ENCODE measurements at places on chromosomes 7 and 10.

DNA sequence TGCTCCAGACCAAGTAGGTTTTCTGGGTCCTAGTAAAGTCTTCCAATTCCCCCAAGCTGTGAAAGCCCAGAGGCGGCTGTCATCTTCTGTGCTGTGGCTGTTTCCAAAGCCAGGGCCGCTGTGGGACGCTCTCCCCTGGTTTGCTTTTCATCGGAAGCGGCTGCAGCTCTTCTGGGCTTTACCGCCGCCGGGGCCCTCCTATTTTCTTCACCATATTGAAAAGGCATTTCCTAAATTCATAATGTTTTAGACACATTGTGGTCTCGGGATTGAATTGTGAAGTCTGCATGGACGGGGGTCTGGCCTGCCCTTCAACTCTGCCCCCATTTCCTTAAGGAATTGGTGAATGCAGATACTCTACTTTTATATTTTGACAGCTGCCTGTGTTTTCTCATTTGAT, 551.4 kb upstream of the MGMT start:
- DNase-seq: no peak

GRCh38 chr7:136637813-136638212, 230.6 kb upstream of the CHRM2 start:
- DNase-seq: no peak

GRCh38 chr7:129228633-129229032, 3.8 kb downstream of the AHCYL2 start:
- no peak for DNase-seq

GRCh38 chr7:44099669-44100068, 4.5 kb upstream of the AEBP1 start:
- no peak for DNase-seq

DNA sequence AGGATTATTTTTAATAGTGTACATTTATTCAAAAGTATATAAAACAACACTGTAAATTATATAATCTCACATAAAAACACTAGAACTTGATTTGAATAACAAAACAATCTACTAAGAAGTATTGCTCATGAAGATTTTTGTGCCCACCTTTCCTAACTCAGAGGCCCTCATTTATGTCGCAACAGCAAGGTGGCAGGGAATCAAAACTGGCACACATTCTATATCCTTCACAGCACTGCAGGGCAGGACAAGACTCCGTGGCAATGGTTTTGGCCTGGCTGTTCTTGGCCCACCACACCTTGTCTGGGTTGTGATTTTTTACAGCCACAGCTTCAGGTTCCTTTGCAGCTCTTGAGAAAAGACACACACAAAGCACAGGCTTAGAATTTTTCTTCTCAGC, 3.4 kb upstream of the CUZD1 start:
- no peak for DNase-seq

- no peak for DNase-seq
Measured at GRCh38 chr10:97226398-97226797, 40.6 kb upstream of the SLIT1 start.

- DNase-seq: no peak
Measured at GRCh38 chr10:1048349-1048731, 579 bp downstream of the IDI1 start.

DNA sequence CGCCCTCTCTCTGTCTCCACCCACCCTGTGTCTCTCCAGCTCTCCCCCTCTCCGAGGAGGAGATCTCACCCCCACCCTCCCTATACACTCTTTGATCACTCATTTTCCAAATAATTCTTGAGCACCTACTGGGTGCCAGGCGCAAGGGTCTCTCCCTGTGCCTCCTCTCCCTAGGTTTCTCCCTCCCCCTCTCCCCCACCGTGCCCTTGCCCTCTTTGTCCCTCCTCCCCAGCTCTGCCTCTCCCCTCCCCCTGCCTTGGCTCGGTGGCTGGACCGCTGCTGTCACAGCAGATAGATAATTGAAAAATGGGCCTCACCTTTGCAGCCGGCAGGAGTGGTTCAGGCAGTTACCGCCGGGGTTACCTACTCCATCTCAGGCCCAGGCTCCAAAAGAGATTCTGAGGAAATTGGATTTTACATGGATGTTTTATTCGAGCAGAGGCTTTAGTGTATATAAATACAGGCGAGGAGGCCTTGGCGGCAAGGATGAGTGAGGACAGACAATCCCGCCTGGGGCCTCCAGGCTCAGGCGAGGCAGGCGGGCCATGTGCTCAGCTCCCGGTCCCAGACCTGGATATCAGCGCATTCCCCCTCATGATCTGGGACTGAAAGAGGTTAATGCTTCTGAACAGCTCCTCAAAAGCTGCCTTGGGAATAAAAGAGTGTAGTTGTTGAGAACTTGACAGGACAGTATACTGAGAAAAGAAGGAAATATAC, 60.8 kb upstream of the BTRC start:
- DNase-seq: no peak

DNA sequence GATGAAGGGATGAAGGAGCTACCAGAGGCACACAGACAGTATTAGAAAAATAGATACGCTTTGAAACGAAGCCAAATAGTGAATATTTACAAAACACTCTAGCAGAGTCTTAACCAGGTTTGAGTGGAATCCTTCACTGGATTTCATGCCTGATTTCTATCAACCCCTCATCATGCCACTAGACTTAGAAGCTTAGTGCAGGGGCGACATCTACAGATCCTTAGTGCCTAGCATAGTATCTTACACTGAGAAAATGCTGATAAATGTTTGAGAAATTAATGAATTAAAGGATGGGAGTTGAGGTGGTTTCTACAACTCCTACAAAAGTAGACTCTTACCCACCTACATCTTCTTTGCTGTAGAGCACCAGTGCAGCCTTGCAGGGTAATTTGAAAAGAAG, 54.7 kb upstream of the CCNJ start:
- no peak for DNase-seq

- DNase-seq: no peak
Measured at GRCh38 chr10:80760914-80761371, 223.2 kb downstream of the SH2D4B start.

DNA sequence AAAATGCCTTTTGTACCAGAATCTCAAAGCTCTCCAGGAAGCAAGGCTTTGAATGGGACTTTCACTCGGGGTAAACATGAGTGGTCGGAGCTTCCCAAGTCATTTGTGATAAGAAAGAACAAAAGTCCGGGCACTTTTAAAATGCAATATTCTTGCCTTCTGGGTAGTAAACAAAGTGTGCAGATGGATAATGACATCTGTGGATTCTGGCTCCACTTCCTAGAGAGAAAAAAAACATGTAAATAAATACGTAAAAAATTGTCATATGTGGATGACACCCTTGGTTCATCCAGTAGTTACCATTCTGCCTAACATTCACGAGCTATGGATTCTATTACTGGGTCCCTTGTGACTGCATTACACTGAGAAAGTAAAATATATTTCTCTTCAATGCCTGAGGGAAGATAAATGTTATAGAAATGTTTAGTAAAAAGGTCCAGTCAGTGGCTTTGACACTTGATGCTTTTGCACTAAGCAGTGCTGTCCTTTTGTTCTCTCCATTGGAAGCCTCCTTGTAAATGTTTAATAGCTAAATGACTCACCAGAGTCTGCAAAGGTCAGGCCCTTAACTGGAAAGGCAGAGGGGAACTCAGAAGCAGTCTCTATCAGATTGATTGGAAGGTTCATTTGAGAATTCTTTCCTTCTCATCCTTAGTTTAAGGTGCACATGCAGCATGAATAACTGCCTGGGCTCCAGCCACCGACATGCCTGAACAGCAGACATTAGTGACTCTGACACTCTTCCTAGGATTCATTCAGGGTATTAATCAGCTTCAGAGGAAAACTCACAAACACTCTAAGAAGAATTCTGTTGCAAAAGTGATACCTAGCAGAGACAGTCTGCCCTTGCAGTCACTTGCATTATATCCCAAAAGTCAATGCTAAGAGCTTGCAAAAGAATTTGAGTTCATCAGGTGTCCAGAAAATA, 11.7 kb upstream of the EDRF1 start:
- DNase-seq: no peak

DNA sequence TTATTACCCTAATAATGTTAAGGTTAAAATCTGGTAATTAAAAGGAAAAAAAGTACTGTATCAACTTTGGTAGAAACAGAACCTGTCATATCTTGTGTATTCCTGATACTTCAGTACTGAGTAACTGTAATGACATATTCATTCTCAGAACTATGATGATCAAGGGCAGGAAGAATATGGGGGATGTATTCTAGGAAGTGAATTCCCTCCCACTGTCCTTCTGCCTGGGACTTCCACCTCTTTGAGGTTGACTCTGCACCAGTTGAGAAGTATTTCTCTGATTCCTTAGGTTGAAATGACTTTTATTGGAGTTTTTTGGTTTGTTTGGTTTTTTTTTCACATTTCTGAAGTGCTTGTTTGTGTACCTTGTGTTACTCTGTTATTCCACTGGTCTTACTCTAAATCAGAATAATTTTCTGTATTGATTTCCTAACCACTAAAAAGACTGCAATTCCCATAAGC, 36.9 kb downstream of the WASL start:
- DNase-seq: no peak

GRCh38 chr7:49513911-49514310, 259.5 kb upstream of the VWC2 start:
- DNase-seq: no peak

- no peak for DNase-seq
Measured at GRCh38 chr7:7772397-7772821, 54.0 kb upstream of the RPA3 start.

DNA sequence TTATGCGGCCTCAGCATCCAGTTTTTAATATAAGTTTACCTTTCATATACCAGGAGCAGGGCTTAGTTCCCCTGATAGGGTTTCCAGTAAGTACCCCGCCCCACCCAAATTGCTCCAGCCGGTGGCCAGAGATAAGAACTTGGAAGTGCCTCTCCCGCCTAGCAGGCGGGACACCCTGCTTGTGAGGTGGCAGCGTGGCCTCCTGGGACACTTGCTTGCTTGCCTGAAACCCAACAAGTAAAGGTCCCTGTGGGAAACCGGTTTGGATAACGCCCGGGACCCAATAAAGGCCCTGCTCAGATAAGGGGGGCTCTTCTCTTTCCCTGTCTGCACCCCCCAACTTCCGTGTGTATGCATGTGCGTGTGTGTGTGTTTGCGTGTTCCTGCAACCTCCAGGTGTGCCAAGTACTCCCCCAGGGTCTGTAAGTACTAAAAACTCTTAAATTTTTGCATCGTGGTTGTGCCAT, 154.3 kb downstream of the ARHGAP21 start:
- DNase-seq: no peak

DNA sequence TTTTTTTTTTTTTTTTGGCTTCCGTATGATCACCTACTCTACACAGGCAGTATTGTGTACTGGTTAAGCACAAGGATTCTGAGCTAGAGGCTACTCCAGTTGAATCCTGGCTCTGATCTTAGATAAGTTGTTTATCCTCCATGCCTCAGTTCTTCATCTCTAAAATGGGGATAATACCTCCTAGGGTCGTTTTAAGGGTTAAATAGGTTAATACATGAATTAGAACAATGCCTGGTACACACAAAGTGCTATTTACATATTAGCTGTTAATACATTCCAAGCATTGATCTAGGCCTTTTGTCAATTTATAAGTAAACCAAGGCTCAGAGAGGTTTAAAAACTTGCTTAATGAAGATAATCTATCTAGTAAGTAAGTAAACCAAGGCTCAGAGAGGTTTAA, 59.0 kb downstream of the ST7 start:
- no peak for DNase-seq

DNA sequence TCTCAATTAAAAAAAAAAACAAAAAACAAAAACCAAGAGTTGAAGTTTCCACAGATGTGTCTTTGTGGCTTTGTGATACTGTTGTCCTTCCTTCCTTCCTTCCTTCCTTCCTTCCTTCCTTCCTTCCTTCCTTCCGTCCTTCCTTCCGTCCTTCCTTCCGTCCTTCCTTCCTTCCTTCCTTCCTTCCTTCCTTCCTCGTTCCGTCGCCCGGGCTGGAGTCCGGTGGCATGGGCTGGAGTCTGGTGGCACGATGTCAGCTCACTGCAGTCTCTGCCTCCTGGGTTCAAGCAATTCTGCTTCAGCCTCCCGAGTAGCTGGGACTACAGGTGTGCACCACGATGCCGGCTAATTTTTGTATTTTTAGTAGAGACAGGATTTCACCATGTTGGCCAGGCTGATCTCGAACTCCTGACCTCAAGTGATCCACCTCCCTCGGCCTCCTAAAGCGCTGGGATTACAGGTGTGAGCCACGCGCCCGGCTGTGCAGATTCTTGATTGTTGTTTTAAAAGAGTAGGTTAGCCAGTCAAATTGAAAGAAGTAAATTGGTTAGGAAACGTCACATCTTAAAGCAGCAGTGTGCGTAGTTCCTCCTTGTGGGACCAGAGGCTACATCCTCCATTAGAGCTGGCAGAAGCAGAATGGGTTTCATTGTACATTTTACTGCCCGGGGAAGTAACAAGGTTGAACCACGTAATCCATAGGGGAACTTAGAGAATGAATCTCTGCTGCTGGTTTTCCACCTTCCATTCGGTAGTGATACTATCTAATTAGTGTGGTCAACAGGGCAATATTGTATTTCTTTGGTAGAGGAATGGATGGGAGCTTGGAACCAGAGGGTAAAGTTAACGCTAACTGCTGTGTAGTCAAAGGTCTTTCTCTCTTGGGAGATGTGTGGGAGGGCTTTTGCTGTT, 20.6 kb downstream of the DNAJB6 start:
- DNase-seq: no peak

GRCh38 chr10:5356302-5356763, 8.4 kb upstream of the UCN3 start:
- no peak for DNase-seq

- no peak for DNase-seq
Measured at GRCh38 chr10:91123261-91123660, 97.2 kb upstream of the PCGF5 start.

DNA sequence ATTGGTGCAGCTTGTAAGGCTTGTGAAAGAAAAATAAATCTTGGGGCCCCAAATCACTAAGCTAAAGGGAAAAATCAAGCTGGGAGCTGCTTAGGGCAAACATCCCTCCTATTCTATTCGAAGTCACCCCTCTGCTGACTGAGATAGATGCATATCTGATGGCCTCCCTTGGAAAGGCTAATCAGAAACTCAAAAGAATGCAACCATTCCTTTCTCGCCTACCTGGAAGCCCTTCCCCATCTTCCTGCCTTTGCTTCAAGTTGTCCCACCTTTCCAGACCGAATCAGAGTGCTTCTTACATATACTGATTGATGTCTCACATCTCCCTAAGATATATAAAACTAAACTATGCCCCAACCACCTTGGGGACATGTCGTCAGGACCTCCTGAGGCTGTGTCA, 240.3 kb downstream of the SKIDA1 start:
- DNase-seq: no peak

DNA sequence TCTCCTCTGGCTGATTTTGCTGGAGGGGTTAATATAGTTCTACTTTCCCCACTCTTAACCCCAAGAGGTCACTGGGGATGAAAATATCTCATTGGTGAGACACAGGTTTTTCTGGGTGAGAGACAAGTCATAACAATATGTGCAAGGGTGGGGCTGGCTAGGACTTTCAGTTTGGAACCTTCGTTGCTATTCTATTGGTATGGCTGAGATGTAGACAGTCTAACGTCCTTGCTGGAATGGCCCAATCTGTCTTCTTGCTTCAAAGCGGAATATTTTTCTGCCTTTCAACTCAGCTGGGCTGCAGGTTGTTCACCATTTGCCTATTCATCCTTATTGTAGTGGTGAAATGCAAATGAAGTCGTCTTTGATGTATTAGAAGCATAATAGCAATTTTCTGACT, 267.3 kb upstream of the MKI67 start:
- DNase-seq: no peak

GRCh38 chr10:96133135-96133534, 3.0 kb downstream of the ZNF518A start:
- DNase-seq: no peak
